ENCODE measurements at places on chromosomes 12 and 14.

GRCh38 chr14:75042035-75042434, 9.2 kb downstream of the MLH3 start:
- no peak for DNase-seq

GRCh38 chr12:6199531-6200255, 507 bp upstream of the CD9 start:
- DNase-seq = no peak

- no peak for DNase-seq
These were observed 4.9 kb upstream of the KIF26A start for GRCh38 chr14:104133496-104133895.

- DNase-seq = no peak
These were observed 17.0 kb upstream of the WNT5B start for GRCh38 chr12:1611803-1612572.

DNA sequence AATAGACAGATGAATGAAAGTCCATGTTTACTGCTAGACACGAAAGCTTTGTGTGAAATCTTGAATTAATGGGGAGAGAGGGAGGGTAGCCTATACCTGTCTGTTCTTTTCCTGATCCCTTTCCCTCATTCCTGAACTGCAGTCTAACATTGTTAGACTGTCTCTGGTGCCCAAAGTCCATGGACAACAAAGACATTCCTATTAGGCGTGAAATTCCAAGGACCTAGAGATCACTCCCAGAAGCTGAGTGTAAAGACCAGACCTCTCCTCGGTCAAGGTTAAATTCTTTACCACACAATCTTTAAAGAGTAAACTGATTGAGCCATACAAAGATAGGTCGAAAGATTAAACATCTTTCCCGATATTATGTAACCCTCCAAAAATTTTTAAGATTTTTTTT, 270.7 kb upstream of the GARIN2 start:
- DNase-seq = no peak

- DNase-seq = no peak
These were observed 1.2 kb upstream of the SLC6A12 start for GRCh38 chr12:215116-215515.

GRCh38 chr12:42156232-42156631, 11.6 kb upstream of the GXYLT1 start:
- DNase-seq = no peak

GRCh38 chr12:53733807-53734200, 6.6 kb upstream of the CALCOCO1 start:
- no peak for DNase-seq

DNA sequence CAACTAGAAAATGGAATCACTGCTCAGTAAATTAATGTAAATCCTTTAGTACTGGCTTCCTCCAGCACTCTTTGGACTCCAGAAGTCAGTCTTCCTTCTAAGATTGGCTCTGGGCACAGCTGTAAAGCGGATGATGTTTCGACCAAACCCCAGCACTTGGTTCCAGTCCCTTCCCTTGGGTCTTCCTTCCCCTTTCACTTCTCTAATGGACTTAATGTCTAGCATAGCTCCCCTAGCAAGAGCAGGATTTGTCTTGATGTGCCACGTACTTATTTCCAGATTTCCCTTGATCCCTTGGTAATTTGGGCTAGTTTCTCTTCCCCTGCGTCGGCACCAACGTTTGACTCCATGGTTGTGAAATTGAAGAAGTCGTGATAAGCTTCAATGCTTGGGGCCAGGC, 28.3 kb downstream of the C12orf75 start:
- DNase-seq = no peak

DNA sequence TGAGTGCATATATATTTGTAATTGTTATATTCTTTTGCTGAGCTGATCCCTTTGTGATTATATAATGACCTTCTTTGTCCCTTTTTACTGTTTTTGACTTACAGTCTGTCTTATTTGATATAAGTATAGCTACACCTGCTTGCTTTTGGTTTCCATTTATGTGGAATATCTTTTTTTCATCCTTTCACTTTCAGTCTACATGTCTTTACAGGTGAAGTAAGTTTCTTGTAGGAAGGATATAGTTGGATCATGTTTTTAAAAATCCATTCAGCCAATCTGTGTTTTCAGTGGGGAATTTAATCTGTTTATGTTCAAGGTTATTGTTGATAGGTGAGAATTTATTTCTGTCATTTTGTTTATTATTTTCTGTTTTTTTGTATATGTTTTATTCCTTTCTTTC, 12.1 kb downstream of the GZMH start:
- DNase-seq = no peak

- DNase-seq = no peak
These were observed 8.4 kb downstream of the CKAP4 start for GRCh38 chr12:106239241-106239950.

- no peak for DNase-seq
These were observed 185.6 kb upstream of the NAV3 start for GRCh38 chr12:77644915-77645605.

DNA sequence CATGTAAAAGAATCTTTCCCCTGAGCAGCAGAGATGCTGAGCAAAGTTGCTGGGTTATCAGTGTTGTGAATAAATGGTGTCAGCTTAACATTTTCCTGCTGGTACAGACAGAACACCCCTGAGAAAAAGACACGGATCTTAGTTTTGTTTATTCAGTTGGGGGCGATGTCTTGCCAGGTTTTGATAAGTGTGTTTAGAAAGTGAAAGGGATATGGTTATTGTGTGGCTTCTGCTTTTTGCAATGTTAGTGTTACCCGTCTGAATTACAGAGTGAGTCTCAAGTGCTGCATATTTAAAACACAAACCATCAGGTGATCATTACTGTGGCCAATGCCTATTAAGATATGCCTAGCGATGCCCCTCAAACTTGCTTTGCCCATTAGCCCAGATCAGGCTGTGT, 864.6 kb upstream of the SEL1L start:
- DNase-seq = no peak

- no peak for DNase-seq
These were observed 108.4 kb downstream of the ESRRB start for GRCh38 chr14:76484355-76484754.

All from SHP77 treated with DMSO at 0.1 percent for 48 hours (cell line).